ENCODE measurements at places on chromosomes 5 and 9.

GRCh38 chr5:169139480-169140050 lies 161.4 kb downstream of the SLIT3 start:
- DNase-seq: no peak

DNA sequence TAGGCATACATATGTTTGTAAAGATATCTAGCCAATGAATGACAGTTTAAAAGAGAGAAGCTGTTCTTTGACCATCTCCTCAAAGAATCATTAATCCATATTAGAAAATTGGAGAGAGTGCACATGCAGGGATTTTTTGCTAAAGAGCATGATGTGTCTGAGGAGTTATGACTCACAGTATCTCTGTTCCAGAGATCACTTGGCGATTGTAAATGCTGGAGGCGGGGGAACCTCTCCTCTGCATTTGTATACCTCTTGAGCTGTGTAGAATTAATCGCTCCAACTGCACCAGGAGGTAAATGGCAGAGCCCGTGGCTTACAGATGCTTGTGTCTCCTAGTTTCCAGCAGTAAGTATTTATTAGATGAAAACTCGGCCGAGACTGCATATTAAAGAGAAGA lies 3.6 kb upstream of the SPATA31D1 start:
- no peak for DNase-seq

- peak; percentile 18 for DNase-seq
Observed at GRCh38 chr9:129318121-129319075, 140.3 kb upstream of the IER5L start.

GRCh38 chr5:133756756-133757155 lies 144.4 kb upstream of the FSTL4 start:
- no peak for DNase-seq

GRCh38 chr9:115328228-115328627 lies 210.3 kb upstream of the TNC start:
- DNase-seq: no peak

GRCh38 chr9:98530806-98531386 lies 177.8 kb downstream of the GABBR2 start:
- no peak for DNase-seq

DNA sequence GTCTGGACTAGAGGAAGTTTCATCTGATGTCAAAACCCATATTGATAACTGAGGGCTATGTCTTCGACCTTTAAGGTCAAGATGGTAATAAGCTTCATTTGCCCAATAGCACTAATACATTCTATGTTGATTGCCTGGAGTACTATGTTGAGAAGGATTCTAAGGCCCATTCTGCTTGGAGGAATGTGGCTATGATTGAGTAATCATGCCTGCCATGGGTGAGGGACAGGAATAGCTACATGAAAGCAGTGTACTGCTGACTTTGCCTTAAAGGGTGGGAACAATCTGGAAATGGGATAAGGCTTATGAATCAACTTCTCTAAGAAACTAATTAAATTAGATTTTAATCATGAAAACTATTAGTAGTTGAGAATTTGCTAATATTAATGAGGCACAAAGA lies 13.6 kb downstream of the NNT start:
- DNase-seq: no peak

DNA sequence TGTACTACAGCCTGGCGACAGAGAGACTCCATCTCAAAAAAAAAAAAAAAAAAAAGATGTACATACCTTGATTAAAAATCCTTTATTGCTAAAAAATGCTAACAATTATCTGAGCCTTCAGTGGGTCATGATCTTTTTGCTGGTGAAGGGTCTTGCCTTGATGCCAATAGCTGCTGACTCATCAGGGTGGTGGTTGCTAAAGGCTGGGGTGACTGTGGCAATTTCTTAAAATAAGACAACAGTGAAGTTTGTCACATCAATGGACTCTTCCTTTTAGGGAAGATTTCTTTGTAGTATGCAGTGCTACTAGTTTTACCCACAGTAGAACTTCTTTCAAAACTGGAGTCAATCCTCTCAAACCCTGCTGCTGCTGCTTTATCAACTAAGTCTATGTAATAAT lies 33.9 kb upstream of the OTULINL start:
- DNase-seq: no peak

DNA sequence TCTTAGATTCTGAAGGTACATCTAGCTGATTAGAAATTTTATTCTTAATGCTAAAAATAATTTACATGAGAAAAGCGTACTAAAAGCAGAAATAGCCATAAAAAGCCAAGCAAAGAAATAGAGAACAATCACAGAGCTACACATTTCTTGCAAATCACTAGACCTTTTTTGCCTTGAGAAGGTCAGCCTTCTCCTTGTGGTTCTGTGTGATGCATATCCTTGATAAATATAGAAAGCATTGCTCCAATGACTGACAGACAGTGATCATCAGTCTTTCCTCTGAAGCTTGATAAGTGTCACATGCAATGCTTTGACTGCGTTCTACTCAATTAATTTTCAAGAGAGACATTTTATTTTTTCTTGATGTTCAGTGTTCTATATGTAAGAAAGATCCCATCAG lies 226.9 kb downstream of the CEMIP2 start:
- DNase-seq: no peak

- DNase-seq: no peak
Observed at GRCh38 chr9:99565203-99565602, 256.5 kb upstream of the NR4A3 start.

All from stimulated activated CD8-positive, alpha-beta memory T cell treated with anti-CD3 and anti-CD28 coated beads, Interleukin-4, amount 100 ng/mL, for 48 hours (primary cell).